ENCODE measurements at places on chromosomes 1 and 21.

GRCh38 chr1:81542196-81542595 lies 258.5 kb upstream of the ADGRL2 start:
- no peak for DNase-seq

GRCh38 chr1:182394055-182394775 lies 2.6 kb upstream of the GLUL start:
- DNase-seq: no peak

GRCh38 chr1:68378296-68379084 lies 71.3 kb downstream of the RPE65 start:
- DNase-seq: no peak

GRCh38 chr1:55541296-55541695 lies 326.1 kb upstream of the USP24 start:
- no peak for DNase-seq

GRCh38 chr1:60573121-60573520 lies 499.6 kb upstream of the C1orf87 start:
- no peak for DNase-seq

DNA sequence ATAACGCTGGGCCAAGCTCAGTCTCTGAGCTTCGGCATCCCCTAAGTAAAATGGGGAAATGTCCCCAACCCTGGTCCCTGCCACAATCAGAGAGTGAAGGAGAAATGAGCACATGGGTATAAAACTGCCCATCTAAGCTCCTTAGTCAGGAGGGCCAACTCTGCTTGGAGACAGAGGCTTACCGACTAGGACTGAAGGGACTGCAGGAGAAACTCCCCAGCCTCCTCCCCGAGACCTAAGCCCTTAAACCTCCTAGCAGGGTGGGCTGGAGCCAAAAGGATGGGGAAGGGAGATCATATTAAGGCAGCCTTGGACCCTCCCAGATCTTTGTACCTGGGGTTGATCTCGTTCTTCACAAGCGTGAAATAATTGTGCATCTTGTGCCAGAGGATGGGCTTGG lies 5.5 kb downstream of the ETNK2 start:
- DNase-seq: no peak

- no peak for DNase-seq
Measured at GRCh38 chr1:169899519-169900217, 6.0 kb upstream of the SCYL3 start.

GRCh38 chr1:193890935-193891334 lies 704.5 kb upstream of the B3GALT2 start:
- DNase-seq: no peak

- no peak for DNase-seq
Measured at GRCh38 chr1:246801241-246802020, 77.2 kb downstream of the SCCPDH start.

DNA sequence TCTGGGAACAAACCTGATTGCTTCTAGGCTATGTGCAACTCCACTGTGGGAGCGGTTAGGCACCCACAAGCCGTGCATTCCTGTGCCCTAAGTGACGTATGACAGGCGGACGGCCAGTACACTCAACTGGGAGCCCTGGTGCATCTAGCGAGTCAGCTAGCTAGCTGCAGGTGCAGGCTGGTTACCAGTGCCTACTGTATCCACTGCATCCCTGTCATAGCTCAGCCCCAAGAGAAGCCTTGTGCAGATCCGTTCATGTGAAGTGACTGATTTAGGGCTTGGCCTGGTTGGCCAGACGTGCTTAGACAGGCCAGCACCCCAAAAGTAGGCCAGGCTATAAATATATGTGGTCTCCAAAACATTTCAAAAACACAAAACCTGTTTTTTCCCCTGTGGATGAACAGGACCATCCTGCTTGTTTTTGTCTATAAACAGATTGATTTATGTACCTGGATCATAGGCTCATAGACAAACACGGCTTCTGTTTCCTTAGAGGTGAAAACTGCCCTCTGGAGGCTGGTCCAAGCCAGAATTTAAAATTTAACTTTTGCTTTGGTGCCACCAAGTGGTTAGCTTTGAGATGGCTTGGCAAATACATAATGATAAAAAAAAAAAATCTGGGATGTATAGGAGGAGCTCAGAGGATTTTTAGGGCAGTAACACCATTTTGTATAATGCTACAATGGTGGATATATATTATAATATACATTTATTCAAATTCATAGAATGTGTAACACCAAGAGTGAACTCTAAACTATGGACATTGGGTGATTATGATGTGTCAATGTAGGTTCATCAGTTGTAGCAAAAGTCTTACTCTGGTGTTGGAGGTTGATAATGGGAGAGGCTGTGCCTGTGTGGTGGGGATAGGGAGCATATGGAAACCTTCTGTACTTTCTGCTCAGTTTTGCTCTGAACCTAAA lies 68.5 kb downstream of the GIPC2 start:
- peak; percentile 4 for DNase-seq

- no peak for DNase-seq
Measured at GRCh38 chr1:39690794-39691382, 345 bp downstream of the HPCAL4 start.

GRCh38 chr1:65002508-65003315 lies 36.4 kb upstream of the JAK1 start:
- DNase-seq: peak; percentile 54

GRCh38 chr1:86596741-86597290 lies 49.9 kb downstream of the CLCA4 start:
- DNase-seq: no peak

All from stimulated activated CD8-positive, alpha-beta memory T cell treated with anti-CD3 and anti-CD28 coated beads, Interleukin-2, amount 100 ng/mL, for 1 hour (primary cell).